ENCODE measurements at places on chromosomes 5 and 9. TPM values are rescaled to one million over a fixed set of nuclear protein-coding genes. Genes with fewer than 3 reads are reported as not detected.

C5orf58 gene
- not detected for total RNA-seq

CCDC180 gene
- 1.5 TPM for total RNA-seq

FSTL4 gene
- 0.89 TPM for total RNA-seq

GADD45G gene
- 8.1 TPM for total RNA-seq

Measured in colonic mucosa (tissue), 4 donors.